Stimulated activated CD4-positive, alpha-beta T cell treated with anti-CD3 and anti-CD28 coated beads, Interleukin-1b, Interleukin-23, amount 100 ng/mL, for 48 hours (primary cell): ENCODE measurements at places on chromosomes 1 and 21.

DNA sequence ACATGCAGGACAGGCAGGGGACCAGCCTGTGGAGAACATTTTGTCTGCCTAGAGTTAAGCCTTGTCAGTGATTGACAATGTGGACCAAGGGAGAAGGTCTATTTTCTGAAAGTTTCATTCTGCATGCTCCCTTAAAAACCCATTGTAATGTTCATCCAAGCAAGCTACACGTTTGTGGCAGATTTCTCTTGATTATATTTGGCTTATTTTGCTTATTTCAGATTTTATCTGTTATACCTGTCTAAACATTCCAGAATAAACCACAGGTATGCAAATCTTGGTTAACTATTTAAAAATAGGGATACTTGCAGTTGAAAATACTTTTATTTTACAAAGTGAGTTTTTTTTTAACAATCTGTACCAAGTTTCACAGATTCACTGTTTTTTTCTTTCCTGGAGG is 78.2 kb upstream of the F3 start:
- no peak for DNase-seq

DNA sequence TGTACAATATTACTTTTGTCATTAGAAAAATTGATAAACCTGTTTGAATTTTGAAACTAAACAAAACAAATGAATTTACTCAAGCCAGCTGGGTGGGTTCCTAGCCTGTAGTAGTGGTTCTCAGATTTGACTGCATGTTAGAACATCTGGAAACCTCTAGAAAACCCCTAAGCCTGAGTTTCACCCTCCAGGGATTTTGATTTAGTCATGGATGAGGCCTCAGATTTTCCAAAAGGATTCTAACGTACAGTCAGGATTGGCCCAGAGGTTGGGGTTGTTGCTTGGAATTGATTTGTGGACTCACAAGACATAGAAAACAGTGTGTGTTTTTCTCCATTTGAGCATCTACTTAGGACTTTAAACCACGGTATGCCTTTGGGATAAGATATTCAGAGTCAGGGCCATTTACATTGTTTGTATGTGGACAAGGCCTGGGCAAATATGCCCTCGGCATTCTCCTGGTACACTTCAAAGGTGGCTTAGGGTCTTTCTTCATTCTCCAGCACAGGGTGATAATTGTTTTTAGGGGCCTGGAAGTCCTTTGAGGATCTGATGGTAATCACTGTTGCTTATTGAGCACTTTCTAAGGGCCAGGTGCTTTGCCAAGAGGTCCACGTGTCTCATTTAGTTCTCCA is 42.6 kb downstream of the ATP5PO start:
- no peak for DNase-seq

GRCh38 chr1:99843760-99844159 is 6.4 kb upstream of the AGL start:
- no peak for DNase-seq

- DNase-seq = no peak
Observed at GRCh38 chr1:64936956-64937355, 29.4 kb downstream of the JAK1 start.

- DNase-seq = no peak
Observed at GRCh38 chr21:28884481-28884880, 108.2 kb downstream of the LTN1 start.

- no peak for DNase-seq
Observed at GRCh38 chr1:214270097-214270650, 10.8 kb upstream of the SMYD2 start.

DNA sequence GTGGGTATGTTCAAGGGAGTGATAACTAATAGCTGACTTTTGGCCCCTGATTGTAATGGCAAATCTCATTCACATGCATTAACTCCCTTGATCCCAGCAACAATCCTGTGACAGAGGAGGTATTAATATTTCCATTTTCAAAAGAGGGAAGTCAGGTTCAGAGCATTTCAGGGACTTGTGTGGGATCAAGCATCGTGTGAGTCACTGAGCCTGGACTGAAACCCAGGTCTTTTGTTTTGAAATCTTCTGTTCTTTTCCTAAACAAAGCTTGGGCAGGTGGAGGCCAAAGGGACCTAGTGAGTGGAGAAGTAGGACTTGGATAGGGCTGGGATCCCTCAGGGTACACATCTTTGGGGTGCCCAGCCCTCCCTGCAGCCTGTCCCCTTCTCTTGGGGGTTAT is 37.9 kb downstream of the ETNK2 start:
- no peak for DNase-seq

- DNase-seq = no peak
Observed at GRCh38 chr1:244246334-244246733, 195.3 kb downstream of the ZBTB18 start.

DNA sequence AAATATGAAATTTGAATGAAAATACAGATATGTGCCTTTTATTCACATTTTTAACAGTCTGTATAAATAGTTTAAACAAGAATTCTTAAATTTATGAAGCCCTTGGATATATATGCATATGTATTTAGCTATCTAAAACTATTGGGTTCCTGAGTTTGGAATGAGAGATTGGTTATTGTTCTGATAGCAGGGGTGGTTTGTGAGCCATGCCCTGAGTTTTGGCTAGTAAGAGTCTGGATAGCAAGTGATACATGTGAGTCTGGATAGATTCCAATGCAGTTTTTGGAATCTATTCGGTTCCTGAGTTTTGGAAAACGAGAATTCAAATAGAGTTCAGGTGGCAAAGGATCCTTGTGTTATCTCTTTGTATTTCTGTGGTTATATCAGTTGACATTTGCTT is 2.8 kb downstream of the MAN1A2 start:
- no peak for DNase-seq

GRCh38 chr21:35045542-35046262 is 3.4 kb downstream of the RUNX1 start:
- no peak for DNase-seq

DNA sequence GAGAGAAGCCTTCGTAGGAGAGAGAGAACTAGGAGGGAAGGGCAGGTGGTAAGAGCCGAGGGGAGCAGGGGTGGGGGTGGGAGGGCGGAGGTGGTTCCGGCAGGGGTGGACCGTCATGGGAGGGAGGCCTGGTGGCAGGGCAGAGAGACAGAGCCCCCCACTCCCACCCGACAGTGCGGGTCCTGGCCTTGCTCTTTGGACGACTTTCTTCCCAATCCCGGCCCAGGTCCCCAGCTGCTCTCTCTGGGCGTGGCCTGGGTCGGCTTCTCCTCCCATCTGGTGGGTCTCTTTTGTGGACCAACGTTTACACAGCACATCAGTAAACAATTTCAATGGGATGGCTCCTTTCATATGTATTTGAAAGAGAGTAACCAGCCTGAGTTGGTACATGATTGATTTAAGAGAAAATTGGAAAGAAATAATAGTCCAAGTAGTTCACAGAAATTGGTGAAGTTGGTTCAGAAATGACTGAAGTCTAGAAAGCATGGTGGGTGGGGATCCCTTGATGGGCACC is 56.9 kb downstream of the LDLRAD2 start:
- no peak for DNase-seq

DNA sequence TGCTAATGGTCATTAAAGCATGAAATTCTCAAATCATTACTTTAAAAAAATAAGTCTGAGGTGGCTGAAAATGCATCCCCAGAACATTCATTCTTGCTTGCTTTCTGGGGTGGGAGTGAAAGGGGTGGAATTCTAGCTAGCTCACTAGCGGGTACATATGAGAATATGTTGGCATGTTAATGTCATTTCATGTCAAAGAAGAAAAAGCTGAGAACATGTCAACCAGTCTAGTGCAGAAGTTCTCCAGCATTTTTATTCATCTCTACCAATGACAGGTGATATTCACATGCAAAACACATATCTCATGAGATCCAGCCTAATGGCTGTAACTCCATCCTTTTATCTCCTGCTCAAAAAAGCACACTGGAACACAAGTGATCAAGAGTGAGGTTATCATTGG is 49.1 kb downstream of the ZNHIT6 start:
- no peak for DNase-seq

DNA sequence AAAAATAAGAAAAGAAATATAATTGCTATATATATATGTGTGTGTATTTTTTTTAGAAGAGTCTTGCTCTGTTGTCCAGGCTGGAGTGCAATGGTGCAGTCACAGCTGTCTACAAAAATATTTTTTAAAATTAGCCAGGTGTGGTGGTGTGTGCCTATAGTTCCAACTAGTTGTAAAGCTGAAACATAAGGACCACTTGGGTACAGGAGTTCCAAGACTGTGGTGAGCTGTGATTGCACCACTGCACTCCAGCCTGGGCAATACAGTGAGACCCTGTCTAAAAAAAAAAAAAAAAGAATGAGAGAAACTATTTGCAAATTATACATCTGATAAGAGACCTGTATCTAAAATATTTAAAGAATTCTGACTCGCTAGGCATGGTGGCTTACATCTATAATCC is 42.0 kb downstream of the BMP8A start:
- DNase-seq = no peak

DNA sequence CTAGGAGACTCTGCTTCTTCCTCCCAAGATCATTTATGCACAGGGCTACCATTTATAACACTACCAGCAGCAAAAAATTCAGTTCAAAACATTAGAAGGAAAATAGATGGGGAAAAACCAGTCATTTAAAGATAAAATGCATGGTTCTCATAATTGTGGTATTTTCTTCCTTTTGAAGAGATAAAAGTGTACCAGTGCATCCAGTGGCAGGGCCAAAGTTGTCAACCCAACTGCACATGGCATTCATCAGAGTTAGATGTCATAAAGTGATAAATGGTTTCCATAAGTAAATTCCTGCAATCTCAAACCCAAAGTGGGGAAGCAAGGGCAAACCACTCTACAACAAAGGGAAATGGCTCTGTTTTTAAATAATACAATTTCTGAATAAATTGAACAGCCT is 119.1 kb upstream of the DMRTA2 start:
- no peak for DNase-seq

DNA sequence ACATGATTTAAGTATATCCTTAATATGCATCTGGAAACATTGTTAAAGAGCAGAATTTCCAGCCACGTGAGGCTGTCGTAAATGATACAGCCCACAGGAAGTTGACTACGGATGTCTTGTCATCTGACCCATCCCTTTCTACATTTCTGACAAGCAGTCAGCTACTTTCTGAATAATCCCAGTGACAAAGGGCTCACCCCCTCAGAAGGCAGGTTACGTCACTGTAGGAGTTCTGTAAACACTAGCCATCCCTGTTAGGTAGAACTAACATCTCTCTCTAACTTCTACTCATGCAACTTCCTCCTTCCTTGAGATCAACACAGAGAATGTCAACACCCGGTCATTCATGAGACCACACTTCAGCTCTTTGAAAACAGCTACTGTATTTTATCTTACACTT is 259.2 kb downstream of the GREM2 start:
- DNase-seq = no peak
